ENCODE measurements at places on chromosomes 12 and 14.

GRCh38 chr12:124259154-124260066 lies 35.5 kb upstream of the RFLNA start:
- peak; percentile 84 for DNase-seq

DNA sequence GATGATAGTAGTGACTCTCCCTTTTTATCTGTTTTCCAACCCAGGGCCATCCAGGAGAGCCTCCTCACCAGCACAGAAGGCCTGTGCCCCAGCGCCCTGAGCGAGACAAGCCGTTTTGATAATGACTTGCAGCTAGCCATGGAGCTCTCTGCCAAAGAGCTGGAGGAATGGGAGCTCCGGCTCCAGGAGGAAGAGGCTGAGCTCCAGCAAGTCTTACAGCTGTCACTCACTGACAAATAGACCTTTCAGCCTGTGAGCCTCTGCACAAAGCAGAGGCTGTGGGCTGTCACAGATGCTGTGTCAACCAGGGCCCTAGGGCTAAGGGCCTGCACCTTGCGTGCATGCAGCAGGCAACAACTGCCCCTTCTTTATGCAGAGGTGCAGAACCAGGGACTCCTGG lies 11.0 kb downstream of the C12orf76 start:
- DNase-seq = no peak

DNA sequence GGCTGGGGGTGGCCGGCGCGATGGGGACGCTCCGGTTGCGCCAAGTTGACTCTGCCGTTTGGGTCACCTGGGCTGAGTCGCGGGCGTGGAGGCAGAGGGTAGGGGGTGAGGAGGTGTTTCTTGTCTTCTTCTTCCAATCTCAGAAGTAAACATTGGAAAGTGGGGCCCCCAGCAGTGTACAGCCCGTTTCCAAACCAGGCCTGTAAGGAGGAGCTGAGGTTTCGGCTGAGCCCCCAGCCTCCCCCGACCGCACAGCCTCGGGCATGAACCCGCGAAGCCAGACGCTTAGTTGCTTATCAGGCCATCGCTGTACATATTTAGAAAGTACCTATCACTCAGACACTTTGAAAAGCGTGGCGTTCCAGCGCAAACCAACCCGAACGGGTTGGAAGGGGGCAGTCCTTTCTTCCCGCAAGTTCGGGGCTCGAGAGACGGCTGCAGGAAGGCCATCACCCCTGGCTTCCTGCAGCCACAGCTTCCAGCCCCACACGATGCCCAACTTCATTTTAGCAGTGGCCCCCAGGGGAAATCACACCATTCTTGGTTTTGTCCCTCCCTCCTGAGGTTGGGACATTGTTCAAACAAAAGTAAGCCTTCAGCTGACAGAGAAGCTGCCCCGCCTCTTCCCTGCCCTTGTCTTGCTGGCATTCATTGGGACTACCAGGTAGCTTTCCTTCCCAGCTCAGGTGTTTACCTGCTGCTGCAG lies 164.1 kb downstream of the ZFP36L1 start:
- DNase-seq = peak; percentile 71

DNA sequence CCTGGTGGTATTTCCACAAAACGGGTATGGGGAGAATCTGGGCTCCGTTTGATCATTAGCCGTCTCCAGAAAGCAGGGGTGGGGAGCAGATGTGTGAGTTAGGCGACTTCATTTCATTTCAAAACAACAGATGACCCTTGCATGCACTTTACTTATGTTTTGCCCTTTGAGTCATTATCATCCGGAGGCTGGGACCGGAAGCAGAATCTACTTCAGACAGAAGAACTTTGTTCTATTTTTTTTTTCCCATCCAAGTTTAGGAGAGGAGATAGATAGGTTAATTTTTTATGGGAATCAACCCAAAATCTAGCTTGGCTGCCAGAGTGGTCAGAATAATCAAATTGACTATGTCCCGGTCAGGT lies 31.3 kb upstream of the CMAS start:
- DNase-seq = no peak

- DNase-seq = peak; percentile 96
These were observed 59.9 kb upstream of the FBRSL1 start for GRCh38 chr12:132429946-132430643.

- DNase-seq = no peak
These were observed 317.4 kb upstream of the DDHD1 start for GRCh38 chr14:53470351-53471043.

DNA sequence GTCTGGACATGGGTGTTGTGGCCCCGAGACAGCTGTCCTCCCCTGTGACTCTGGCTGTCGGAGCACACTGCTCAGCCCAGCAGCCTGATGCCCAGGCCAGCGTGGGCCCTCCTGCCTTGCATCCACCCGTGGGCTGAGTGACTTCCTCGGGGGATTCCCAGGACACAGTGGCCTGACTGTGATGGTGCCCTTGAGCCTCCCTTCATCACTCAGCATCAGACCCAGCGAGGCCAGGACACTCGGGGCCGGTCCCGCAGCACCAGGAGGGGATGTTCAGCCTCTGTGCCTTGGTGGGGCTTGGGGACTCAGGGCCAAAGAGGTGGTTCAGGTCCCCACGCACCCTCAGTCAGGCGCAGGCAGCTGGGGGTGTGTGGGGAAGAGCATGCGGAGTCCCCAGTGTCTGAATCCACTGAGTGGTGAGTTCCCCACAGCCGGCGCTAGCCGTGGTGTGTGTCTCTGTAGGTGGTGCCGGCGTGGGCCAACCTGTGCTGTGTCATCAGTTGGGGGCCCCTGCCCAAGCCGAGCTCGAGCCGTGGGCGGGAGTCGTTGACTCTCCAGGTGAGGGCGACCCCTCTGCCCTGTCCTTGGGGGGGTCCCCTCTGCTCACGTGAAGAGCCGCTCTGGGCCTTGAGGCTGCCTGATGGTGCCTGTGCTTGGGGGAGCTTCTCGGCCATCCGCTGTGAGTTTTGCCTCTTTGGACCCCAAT lies 185.8 kb downstream of the ADGRD1 start:
- DNase-seq = no peak

- no peak for DNase-seq
These were observed 416.2 kb downstream of the EGLN3 start for GRCh38 chr14:33534632-33535031.

GRCh38 chr14:72401632-72402376 lies 469.6 kb downstream of the RGS6 start:
- DNase-seq = peak; percentile 90

DNA sequence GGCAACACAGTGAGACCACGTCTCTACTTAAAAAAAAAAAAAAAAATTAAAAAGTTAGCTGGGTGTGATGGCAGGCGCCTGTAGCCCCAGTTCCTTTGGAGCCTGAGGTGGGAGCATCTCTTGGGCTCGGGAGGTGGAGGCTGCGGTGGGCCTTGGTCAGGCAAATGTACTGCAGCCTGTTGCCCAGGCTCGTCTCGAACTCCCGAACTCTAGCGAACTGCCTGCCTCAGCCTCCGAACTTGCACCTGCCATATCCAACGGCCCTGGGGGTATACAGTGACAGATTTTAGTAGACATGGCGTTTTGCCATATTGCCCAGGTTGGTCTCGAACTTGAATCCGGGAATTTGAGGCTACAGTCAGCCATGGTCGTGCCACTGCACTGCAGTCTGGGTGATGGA lies 195.4 kb downstream of the ALG10 start:
- DNase-seq = no peak

GRCh38 chr14:20775043-20775442 lies 6.0 kb upstream of the RNASE6 start:
- DNase-seq = no peak

- DNase-seq = no peak
These were observed 774 bp upstream of the KRT75 start for GRCh38 chr12:52434760-52435530.

- no peak for DNase-seq
These were observed 8.5 kb downstream of the SLC38A1 start for GRCh38 chr12:46260124-46260912.

- no peak for DNase-seq
These were observed 29.8 kb downstream of the CALM1 start for GRCh38 chr14:90426663-90427062.

- DNase-seq = peak; percentile 30
These were observed 663 bp downstream of the NCKAP5L start for GRCh38 chr12:49827401-49828099.

- peak; percentile 60 for DNase-seq
These were observed 39.6 kb downstream of the IQSEC3 start for GRCh38 chr12:106118-106591.

DNA sequence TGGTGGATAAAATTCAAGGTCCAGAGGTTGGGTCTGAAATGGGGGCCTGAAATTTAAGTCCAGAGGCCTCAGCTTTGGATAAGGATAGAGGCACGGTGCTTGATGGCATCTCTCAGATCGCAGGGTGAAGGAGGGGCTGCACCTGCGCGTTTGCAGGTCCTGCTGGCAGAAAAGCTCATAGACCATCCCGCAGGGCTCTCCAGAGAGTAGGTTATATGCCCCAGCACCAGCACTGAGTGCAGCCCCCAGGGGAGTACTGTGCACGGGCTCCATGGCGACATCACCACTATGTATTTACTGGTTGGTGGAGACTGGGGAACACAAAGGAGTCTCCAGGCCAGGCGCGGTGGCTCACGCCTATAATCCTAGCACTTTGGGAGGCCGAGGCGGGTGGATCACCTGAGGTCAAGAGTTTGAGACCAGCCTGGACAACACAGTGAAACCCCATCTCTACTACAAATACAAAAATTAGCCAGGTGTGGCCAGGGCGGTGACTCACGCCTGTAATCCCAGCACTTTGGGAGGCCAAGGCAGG lies 4.3 kb upstream of the CD63 start:
- DNase-seq = no peak

Data from common myeloid progenitor, CD34-positive (primary cell).